ENCODE measurements at places on chromosomes 1 and 21. TPM values are rescaled to one million over a fixed set of nuclear protein-coding genes. Genes with fewer than 3 reads are reported as not detected.

The FAM72B gene
- total RNA-seq, result 0.13 TPM

The KCNN3 gene
- total RNA-seq, result 0.23 TPM

The TNFRSF4 gene
- total RNA-seq, result 0.38 TPM

DNA sequence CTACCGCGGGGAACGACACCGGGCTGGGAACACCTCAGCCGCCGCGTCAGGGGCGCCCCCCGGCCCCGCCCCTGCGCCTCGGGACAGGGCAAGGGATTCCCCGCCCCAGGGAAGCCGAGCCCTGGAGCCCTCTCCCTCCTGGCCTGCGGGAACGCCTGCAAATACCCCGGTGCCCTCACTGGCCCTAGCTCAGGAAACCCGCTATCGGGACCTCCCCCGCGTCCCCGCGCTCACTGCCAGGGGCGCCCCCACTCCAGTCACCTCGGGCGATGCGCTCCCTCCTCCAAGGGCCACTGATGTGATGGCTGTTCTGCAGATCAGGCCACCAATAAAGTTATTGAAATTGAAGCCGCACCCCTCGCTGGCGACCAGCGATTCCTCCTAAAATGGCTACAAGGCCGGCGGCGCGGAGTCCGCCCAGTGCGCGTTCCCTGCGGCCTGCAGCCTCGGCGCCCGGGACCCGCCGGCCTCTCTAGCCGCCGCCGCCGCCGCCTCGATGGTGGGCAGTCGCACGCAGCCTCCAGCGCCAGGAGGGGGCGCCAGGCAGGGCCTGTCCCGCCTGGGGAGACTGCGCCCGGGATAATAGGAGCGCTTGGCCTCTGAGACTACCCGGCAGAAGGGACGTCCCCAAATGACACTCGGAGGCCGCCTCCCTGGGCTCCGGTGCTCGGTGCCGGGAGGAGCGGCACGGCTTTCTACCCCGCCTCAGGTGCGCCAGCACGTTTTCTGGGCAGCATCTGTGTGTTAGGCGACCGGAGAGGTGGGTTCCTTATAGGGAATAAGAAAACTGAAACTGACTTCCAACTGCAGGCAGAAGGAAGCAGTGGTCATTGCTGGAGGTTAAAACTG is at the start of gene PRKAB2:
TSS of gene PRKAB2 (minus strand) at position 303 of the 849 bp plus-strand sequence. CDS start 326 bp downstream, outside the sequence.
- peak; percentile 97 for DNase-seq

GRCh38 chr1:43509740-43510375 is 20.8 kb upstream of the PTPRF start:
- no peak for DNase-seq

- DNase-seq, result no peak
Observed at GRCh38 chr1:237005674-237006073, 1.4 kb upstream of the MT1HL1 start.

GRCh38 chr1:58941471-58942289 is 157.8 kb upstream of the JUN start:
- DNase-seq, result no peak

DNA sequence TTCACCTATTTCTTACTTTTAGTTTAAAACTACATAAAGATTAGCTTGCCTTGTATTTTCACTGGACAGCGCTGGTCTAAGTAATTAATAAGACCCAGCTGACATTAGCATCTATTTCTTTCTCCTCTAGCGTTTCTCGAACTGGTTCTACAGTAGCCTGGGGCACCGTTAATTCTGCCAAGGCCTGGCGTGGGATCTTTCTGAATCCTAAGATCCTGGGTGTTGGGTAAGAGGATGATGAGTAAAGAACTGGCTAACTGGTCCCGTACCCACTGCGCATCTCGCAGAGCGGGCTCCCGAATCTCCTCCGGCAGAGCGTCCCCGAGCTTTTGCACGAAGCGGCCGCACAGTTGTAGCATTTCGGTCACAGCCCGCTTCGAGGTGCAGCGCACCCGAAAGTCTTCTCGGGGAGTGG is 309 bp downstream of the NSL1 start:
- no peak for DNase-seq

- DNase-seq, result peak; percentile 62
Observed at GRCh38 chr1:203117611-203118575, 9.6 kb upstream of the ADORA1 start.

DNA sequence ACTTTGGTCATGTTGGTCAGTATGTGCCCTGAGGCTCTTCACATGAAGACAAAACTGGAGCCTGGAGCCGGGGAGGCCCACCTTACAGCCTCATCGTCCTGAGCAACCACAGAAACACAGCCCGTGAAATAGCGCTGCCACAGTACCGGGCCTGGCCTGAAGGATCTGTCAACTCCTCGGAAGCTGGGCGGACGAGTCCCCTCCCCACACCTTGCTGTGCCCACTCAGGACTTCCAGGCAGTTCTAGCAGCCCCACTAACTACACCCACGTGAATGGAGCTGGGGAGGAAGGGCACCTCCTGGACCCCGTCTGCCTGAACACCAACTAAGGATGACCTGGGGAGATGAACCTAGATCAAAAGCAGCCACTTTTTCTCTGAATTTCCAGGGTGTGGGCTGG is 24.7 kb downstream of the SDE2 start:
- DNase-seq, result no peak
